ENCODE measurements at places on chromosomes 4 and X.

DNA sequence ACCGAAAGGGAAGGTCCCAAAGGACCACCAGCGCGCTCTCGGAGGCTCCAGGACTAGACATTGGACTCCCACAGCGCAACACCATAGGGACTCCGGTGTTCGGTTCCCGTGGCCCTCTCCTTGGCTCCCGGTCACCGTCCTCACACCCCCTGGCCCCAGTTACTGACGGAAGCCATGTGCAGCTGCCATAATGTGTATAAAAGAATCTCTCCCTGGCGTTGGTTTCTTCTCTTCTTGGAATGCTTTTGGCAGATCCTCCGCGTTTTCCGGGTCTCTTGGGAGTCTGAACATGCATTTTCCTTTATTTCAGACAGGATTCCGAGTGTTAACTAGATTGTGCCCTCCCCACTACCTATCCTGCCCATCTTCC, 69.8 kb downstream of the FBXO8 start:
- DNase-seq: no peak

- DNase-seq: no peak
These were observed 550.9 kb upstream of the NDST4 start for GRCh38 chr4:115664285-115664684.

DNA sequence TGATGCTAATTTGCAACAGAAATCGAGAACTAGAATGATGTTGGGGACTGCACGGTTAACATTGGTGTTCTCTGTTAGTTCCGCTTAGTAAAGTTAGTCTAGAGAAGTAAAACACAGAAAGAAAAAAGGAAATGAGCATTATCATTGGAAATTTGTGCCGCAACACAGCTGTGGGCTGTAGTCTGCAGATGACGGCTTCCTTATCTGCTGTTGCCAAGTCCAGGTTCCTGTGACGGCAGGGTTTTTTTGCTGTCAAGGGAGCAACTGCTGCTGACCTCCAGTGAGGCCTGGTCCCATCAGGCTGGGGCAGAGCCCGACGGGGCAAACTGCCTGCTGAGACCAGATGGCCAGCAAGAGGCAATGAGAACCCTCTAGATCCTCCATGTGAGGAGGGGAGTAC, 38.9 kb upstream of the PHEX start:
- no peak for DNase-seq

DNA sequence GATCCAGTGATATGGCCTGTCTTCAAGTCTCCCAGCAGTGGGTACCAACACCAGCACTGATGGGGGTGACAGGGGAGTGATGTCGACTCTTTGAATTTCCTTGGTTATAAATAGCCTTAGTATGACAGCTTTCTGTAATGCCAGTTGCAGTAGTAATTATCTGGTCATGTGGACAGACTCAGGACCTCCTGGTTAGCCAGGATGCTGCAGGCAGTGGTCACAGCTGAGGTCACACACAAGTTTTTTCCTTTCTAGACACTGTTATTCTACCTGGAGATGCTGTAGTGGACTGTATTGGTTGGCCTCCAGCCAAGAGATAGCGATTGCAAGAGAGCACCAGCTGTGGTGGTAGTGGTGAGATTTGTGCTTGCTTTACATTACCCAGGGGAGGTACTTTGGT, 63.6 kb downstream of the UPRT start:
- DNase-seq: no peak

DNA sequence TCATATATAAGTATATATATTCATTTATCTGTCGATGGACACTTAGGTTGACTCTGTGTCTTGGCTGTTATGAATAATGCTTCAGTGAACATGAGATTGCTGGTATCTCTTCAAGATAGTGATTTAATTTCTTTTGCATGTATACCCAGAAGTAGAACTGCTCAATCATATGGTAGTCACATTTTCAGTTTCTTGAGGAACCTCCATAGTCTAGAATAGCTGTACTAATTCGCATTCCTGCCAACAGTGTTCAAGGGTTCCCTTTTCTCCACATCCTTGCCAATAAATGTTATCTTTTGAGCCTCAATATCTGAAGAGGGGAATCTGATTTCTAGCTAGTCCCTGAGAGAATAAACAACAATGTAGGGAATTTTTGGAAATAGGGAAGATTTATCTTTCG, 32.4 kb upstream of the CCNG2 start:
- DNase-seq: no peak

DNA sequence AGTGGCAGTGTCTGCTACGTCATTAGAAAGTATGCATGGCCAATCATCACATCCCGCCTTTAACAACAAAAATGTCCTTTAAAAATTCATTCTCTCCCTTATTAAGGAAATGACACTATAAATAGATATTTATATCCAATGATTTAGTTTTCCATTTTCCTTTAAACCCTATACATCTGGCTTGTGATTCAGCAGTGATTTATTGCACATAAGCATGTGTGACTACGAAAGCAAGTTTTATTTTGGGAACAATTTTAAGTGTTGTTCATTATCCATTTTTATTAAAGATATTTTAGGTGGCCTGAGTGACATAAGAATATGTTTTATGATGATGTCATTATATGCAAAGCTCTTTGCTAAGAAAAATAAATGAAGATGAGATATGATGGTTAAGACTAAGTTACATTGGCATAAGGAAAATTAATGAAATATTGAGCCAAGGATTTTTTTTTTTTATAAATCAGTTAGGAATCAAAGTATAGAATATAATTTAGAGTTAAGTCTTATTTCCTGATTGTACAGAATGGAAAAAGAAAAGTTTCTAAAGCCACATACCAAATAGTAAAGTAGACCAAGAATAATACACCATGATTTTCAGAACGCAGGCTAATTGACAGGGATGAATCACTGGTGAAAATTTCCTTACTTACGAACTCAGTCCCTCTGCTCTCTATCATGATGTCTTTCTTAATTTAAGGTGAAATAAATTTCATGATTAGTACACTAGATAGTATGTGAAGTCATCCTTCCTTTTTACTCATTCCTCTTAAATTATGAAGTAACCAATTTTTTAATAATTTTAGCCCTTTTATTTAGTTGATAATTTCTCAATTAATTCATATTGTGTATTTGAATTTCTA, 822.4 kb downstream of the FAT4 start:
- DNase-seq: no peak

GRCh38 chr4:56264873-56265272, 122.4 kb downstream of the AASDH start:
- DNase-seq: no peak

GRCh38 chr4:121255986-121256750, 92.0 kb upstream of the TNIP3 start:
- DNase-seq: peak; percentile 94

GRCh38 chr4:177214935-177215334, 94.7 kb upstream of the NEIL3 start:
- DNase-seq: peak; percentile 4

DNA sequence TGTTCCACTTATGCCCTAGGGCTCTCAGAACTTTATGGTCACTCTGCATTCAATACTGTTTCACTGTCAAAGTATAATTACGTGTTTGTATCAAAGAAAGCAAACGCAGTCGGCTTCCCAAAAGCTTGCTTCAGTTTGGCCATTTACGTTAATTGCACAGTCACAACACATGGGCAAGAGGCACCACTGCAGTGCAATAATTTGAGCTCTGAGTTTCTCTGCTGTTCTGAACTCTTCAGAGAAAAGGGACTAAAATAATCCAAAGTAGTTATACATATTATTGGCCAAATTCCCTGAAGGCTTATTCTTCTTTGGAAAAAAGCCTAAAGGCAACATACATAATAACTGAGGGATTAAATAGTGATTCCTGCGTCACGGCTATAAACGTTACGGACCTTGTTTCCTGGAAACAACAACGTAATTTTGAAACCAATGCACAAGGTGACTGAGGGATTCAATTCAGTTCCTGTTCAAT, 51.3 kb downstream of the RNF150 start:
- no peak for DNase-seq

GRCh38 chr4:157804986-157805385, 367.8 kb downstream of the GASK1B start:
- peak; percentile 46 for DNase-seq

- DNase-seq: peak; percentile 66
These were observed 112.8 kb upstream of the ATXN3L start for GRCh38 chrX:13432414-13433297.

DNA sequence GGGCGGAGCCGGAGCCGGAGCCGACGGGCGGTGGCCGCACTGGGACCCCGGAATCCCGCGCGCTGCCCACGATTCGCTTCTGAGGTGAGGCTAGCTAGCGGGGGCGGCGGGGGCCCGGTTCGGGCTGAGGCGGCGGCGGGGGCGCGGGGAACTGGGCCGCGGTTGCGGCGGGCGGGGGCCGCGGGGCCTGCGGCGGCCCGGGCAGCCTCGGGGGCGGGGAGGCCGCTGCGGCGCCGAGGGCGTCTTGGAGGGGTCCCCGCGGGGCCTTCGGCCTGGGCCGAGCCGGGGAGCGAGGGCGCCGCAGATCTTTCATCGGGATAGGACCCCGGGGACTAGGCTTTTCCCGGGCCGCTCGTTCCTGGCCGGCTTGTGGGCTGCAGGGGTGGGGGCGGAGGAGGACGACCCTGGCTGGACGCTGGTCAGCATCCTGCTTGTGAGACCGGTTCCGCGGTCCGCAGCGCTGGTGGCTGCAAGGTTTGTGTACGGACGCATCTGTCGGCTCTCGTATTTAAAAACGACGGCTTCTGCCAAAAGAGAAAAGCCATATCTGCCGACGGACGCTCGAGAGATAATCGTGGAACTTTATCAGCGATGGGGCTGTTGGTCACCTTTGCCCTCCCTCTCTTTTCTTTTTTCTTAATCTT, 419 bp downstream of the ADD1 start:
- peak; percentile 22 for DNase-seq

DNA sequence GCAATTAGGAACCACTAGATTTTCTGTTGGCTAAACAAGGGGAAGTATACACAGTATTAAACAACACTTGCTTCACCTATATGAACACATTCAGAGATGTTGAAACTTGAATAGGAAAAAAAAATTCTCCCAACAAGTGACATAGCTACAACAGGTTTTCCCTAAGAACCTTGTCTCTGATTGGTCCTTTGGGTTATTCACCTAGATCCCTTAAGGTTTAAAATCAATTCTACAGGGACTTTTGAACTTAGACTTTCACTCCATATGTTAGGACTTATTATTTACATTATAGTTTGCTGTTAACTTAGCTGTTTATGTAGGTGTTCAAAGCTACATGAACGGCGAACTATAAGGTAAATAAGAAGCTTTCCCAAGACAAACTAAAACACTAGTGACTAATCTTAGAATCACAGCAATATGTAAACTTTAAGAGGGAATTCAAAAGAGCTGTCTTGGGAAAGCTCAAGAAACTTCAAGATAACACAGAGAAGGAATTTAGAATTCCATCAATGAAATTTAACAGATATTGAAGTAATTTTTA, 72.2 kb upstream of the ZXDB start:
- DNase-seq: no peak

GRCh38 chr4:74095886-74096264, 3.1 kb downstream of the CXCL2 start:
- no peak for DNase-seq

DNA sequence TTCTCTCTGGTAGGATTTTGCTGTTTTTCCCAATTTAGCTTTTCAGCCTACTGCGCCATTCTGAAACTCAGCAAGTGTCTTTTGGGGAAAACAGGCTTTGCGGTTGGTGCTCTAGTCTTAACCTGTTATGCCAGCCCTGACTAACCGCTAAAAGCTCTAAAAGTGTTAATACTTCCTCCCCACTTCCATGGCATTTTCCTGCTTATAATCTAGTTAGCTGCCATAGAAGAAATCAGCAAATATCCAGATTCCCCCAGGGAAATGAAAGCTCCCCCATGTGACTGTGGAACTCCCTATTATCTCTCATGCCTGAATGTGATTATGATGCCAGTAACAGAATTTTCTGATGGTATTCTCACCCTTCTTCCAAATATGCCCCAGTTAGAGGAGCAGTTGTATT, 28.7 kb upstream of the GYPA start:
- DNase-seq: peak; percentile 27

- DNase-seq: no peak
These were observed 16.6 kb downstream of the NFKB1 start for GRCh38 chr4:102517753-102518152.

GRCh38 chrX:34559325-34559724, 97.8 kb downstream of the TMEM47 start:
- DNase-seq: peak; percentile 60

DNA sequence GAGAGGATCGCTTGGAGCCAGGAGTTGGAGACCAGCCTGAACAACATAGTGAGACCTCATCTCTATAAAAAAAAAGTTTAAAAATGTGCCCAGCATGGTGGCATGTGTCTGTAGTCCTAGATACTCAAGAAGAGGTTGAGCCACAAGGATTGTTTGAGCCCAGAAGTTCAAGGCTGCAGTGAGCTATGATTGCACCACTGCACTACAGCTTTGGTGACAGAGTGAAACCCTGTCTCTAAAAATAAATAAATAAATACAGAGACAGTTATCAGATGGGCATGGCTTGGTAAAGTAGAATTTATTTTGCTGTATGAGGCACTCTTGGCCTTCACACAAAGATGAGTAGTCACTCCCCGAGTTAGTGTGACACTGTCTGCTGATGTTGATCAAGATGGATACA, 54.1 kb upstream of the SPRY1 start:
- DNase-seq: no peak

- DNase-seq: peak; percentile 73
These were observed 165.4 kb upstream of the C1QTNF7 start for GRCh38 chr4:15262396-15262795.

DNA sequence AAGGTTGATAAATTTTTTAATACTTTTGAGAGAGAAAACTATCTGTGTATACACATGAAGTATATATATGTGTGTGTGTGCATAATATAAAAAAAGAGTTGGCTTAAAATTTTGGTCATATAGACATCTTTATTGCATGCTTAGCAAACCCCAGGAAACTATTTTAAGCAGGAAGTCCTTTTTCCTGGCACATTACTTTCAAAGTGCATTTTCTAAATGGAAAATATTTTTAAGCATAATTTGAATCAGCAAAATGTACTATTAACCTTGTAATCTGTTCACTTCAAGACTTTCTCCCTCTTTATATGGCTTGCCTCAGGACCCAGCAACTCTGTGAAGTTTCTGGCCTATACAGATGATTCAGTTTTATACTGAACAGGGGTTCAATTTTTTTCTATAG, 106.3 kb downstream of the CDS1 start:
- DNase-seq: no peak

- no peak for DNase-seq
These were observed 126.5 kb upstream of the NKX1-1 start for GRCh38 chr4:1532549-1533395.

DNA sequence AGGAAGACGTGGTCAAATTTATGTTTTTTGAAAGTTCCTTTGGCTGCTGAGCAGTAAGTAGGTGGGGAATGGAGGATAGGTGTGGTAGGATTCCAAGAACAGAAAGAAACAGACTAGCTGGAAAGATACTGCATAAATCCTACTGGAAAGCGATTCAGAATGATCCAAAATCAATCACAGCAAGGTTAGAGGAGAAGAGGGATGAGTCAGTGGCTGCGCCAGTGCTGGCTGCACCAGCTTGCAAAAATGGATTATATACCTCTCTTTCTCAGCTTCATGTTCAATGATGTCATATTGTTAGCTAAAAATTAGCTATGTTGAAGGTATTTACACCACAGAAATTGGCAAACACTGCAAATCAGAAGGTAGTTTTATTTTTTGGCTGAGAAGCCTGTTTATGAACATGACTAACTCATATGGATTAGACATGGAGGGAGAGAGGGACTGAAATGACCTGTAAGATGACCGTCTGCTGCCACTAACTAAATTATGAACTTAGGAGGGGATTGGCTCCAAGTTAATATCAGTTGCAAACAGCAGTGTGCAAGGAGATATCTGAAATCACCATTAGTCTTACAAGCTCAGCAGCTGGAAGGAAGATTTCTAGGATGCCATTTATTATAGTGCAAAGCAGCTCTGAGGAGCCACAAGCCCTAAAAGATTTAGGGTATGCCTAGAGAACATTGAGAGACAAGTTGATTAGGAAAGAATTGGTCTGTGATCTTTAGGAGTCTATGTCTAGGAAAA, 405.3 kb downstream of the MID1IP1 start:
- no peak for DNase-seq

Data from epithelial cell of esophagus (primary cell).